ENCODE measurements at places on chromosomes 3 and 15.
A peak's percentile ranks its signal among the peaks of the same experiment; 100 is the strongest.

- DNase-seq = no peak
Observed at GRCh38 chr15:67783303-67783702, 42.0 kb upstream of the SKOR1 start.

GRCh38 chr15:63388511-63388910, 6.9 kb upstream of the CA12 start:
- DNase-seq = no peak

GRCh38 chr15:65263313-65263712, 23.4 kb downstream of the PARP16 start:
- no peak for DNase-seq

DNA sequence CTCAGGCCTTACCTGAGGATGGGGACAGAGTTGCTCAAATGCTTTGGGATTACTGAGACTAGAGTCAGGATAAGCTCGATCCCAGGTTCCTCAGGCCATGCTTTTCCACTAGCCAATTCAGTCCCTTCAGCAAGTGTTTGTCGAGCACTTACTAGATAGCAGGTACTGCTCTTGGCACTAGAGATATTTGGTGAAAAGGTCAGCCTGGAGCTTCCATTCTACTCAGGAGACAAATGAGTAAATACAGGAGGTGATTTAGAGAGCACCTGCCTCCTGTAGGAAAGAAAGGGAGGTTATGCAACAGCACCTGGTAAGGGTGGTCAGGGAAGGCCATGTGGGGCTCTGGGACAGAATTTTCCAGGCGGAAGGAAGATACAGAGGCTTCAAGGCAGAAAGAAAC, 99.9 kb downstream of the CACNA1D start:
- no peak for DNase-seq

DNA sequence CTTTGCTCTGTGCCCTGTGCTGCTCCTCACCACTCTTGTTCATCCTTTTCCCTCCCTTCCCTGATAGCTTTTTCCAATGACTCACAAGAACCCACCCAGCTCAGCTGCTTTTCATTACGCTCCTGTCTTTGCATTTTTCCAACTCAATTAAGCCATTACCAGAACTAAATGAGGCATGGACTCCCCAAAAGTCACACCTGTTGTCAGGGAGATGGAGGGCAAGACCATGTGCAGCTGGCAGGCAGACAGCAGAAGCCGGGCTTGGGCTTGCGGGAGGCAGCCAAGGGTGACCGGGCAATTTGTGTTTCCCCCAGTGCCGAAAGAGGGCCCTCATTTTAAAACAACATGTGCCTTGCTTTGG, 64.3 kb downstream of the CASR start:
- no peak for DNase-seq

DNA sequence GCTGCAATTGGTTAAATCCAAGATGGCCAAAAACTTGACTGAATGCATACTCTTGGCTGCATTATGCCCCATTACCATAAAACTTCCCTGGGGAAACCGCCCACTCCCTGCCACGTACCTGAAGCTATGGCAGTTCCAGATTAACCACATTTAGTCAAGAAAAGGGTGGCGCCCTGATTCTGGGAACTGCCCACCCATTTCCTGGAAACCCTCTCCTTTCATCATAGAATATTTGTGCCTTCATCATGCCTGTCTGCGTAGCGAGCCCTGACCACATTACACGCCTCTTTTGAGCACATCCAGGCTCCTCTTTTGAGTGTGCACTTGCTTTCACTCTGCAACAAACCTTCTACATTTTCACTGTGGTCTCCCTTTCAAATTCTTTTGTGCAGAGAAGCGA, 5.2 kb downstream of the LINS1 start:
- no peak for DNase-seq

GRCh38 chr3:39757307-39757706, 52.1 kb upstream of the MYRIP start:
- no peak for DNase-seq

- no peak for DNase-seq
Observed at GRCh38 chr3:66980791-66981190, 17.3 kb upstream of the KBTBD8 start.

DNA sequence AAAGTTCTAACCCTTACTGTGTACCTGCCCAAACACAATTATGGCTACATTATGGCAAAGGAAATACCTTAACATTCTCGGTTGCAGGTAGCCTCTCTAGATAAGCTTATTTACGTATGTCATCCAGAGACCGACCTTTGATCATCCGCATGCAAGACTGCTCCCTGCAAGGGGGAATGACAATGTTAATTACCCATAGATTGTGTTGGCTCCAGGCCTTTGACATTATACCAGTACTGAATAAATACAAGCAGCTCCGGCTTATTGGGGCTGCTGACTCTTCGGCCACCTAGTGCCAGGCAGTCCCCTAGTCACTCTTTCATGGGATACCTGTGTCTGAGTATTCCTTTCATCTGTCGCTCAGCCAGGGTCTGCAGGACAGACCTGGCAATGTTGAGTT, 223.5 kb downstream of the DTWD1 start:
- DNase-seq = no peak

GRCh38 chr3:103112273-103112672, 677.5 kb downstream of the ZPLD1 start:
- DNase-seq = no peak

DNA sequence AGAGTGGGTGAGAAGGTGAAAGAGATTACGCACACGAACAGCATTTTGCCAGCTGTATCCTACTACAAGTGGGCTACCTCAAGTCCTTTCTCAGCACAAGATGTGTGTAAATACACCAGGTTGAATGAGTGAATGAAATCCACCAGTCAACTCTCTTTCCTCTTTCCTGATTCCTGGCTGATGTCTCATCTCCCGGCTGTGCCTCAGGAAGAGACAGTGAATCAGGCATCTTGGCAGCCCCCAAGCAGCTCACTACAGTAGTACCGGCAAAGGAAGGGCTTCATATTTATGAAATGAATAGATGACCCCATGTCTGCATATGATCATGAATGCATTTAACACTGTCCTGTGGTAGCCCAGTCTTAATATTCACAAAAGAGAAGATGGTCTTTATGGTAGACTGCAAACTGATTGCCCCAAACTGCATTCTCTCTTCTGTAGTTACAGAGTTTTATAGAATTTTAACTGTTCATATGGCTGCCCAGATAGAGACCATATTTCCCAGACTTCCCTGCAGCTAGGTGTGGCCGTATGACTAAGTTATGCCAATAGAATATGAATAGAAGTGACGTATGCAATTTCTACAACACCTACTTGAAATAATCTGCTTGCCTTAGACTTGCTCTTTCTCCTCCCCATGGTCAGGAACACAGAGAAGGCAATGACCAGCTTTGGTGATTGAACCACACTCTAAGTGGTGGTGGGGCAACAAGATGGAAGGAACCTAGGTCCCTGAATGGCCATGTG, 22.7 kb downstream of the MGLL start:
- no peak for DNase-seq

- no peak for DNase-seq
Observed at GRCh38 chr3:153957421-153957820, 163.8 kb upstream of the ARHGEF26 start.

- DNase-seq = no peak
Observed at GRCh38 chr3:102354818-102355515, 79.8 kb upstream of the ZPLD1 start.

DNA sequence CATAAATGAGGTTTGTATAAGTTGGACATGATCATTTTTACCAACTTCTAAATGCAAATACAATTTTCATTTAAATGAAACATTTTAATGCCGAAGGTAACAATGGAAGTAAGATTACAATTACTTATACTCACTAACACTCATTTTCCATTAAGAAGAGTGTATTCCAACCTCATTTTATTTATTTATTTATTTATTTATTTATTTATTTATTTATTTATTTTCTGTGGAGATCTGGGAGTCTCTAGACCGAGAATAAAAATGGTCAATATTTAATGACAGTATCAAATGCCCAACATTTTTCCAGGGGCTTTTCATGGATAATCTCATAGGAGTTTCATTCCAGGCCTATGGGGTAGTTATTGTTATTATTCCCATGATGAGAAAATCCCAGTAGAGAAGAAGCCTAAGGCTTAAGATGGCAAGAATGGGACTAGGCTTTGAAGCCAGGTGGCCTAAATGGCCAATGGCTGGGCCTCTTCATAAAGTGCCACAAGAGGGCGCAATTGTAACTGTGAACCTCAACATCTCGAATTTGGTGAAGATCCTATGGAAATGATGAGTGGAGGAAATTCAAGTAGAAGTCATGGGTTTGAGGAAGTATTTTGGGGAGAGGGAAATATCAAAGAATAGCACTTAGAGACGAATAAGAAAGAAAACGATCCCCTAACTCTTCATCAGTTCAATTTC, 21.3 kb downstream of the VGLL3 start:
- DNase-seq = no peak

GRCh38 chr15:84685304-84685703, 27.3 kb upstream of the NMB start:
- DNase-seq = no peak

DNA sequence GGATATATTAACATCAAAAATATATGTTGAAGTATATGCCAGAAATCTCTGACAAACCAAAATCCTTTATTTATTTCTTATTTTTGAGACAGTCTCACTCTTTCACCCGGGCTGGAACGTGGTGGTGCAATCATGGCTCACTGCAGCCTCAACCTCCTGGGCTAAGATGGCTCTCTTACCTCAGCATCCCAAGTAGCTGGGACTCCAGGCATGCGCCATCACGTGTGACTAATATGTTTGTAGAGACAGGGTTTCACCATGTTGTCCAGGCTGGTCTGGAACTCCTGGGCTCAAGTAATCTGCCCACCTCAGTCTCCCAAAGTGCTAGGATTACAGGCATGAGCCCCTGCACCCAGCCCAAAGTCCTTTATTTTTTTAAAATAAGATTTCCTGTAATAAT, 11.9 kb downstream of the FAIM start:
- no peak for DNase-seq

- peak; percentile 7 for DNase-seq
Observed at GRCh38 chr3:19934098-19934566, at the start of gene EFHB. Gene EFHB (minus strand): TSS chr3:19934217. CDS start chr3:19934018, 199 bp downstream.

- DNase-seq = no peak
Observed at GRCh38 chr15:35173444-35174118, 88.5 kb upstream of the NANOGP8 start.

DNA sequence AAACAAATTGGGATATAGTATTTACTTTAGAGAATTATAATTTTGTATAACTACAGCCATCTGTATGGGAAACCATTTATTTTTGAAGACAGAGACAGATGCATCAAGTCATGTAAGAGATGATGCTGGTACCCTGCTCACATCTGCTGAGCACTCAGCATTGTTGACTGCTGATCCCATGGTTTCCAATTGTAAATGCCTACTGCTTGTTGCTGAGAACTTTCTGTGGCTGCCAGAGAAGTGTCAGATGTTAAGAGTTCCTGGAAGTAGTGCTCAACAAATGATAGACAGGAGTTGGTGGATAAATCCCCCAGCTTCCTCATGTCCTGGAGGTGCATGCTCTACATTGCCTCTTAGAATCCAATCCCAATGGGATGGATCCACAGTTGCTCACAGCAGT, 167.1 kb downstream of the OXSM start:
- DNase-seq = no peak

DNA sequence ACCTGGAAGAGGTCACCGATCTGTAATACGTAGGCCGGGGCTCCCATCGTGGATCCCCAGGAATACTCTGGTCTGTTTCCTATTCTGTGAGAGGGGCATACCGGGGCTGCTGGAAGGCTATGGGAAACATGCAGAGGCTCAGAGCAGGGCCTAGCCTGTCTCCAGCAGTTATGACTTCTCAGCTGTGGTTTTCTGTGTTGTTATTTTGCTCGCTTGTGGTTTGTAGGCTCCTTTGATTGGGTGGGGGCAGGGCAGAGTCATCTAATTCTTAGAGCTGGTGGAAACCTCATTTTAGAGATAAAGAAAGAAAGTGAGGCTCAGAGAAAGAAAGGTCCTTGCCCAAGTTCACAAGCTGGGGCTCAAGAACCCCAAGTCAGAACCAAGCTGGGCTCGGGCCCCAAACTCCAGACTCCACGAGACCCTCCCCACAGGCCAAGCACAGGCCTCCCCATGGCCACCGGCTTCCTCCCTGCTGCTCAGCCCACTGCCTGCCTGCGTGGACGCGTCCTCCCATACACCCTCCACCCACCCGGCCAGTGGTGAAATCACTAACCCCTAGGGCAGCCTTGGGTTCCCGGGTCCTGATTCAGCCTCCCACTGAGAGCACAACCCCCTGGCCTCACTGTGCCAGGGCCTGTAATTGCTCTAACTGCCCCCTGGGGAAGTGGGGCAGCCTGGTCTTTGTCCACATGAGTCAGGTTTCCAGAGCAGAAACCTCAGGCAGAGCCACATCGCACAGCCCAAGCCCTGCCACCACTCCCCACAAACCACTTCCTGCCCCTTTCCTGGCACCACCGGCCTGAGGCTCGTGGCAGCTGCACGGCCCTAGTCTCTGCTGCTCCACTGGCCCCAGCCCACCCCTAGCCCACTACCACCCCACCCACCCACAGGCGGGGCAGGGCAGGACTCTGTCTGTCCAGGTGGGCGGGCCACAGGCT, 270.8 kb downstream of the UACA start:
- no peak for DNase-seq

- no peak for DNase-seq
Observed at GRCh38 chr15:64006642-64007041, 39.6 kb downstream of the DAPK2 start.

- DNase-seq = no peak
Observed at GRCh38 chr3:24591661-24592555, 97.3 kb upstream of the THRB start.

GRCh38 chr3:64617610-64618009, 70.2 kb downstream of the ADAMTS9 start:
- no peak for DNase-seq

DNA sequence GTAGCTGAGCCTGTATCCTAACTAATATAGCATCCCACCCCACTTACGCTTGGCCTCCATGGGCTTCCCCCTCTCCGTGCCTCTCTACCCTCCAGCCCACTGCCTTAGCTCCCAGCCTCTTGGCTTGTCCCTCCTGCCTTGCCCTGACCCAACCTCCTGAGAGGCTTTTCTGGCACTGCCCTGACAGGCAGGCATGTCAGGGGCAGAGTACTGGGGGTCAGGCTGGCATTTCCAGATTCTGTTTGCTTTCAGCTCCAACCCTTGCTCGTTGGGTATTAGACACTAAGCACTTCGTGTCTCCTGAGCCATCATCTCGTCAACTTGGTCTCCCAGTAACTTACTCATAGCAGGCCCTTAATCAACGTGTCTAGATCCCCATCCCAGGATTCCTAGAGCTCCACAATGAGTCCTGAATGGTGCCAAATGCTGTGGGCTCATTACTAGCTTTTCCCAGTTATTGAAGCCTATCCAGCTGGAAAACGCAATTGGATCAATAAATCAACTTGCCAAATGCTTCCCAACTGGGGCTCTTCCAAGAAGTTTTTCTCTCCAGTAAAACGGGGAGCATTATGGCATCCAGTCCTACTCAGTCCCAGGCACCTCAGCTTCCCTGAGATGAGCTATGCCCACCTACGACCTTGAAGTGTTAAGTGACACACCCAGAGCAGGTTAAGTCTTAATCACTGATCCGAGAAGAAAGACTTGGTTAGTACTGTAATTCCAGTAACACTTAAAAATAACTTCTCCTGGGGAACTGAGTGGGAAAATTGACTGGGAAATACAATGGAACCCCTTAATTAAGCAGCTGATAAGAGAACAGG, 78.5 kb upstream of the DLG1 start:
- DNase-seq = no peak

- DNase-seq = no peak
Observed at GRCh38 chr15:76177491-76178040, 117.8 kb downstream of the TMEM266 start.

Measured in right kidney (tissue), 9 donors.